Effector CD8-positive, alpha-beta T cell (primary cell): ENCODE measurements at places on chromosomes 13 and 19.

GRCh38 chr13:19695829-19696228 is 62.4 kb downstream of the MPHOSPH8 start:
- no peak for DNase-seq

GRCh38 chr19:4400135-4400936 is at the start of gene SH3GL1:
SH3GL1 (minus strand) TSS chr19:4400547; CDS start chr19:4400368, 179 bp downstream.
- peak; percentile 92 for DNase-seq

DNA sequence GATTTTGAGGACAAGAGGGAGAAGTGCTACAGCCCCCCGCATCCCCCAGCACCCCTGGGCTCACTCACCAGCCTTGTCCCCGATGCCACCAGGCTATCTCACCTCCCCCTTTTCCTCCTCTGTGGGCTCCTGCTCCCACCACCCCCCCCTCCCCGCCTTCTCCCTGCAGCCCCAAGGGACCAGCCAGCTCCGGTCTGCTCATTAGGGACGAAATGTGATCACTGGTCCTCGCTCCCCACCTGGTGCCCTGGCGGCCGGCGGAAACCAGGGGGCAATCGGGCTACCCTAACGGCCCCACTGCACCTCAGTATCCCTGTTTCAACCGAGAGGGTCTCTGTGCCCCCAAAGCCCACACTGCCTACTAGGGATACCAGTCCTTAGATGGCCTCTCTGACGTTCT is 2.7 kb downstream of the GPR4 start:
- DNase-seq, result no peak

GRCh38 chr19:5235458-5236219 is 105.0 kb downstream of the PTPRS start:
- no peak for DNase-seq
